ENCODE measurements at places on chromosomes 2 and 18.

GRCh38 chr2:224055101-224055500, 16.0 kb upstream of the SERPINE2 start:
- no peak overlapping the region for H3K27ac ChIP-seq
- H3K27me3 ChIP-seq = no peaks in the 10 kb centered on the region
- H3K4me1 ChIP-seq = no peaks in the 10 kb centered on the region
- no peak for DNase-seq
- no peak overlapping the region for H3K4me3 ChIP-seq

DNA sequence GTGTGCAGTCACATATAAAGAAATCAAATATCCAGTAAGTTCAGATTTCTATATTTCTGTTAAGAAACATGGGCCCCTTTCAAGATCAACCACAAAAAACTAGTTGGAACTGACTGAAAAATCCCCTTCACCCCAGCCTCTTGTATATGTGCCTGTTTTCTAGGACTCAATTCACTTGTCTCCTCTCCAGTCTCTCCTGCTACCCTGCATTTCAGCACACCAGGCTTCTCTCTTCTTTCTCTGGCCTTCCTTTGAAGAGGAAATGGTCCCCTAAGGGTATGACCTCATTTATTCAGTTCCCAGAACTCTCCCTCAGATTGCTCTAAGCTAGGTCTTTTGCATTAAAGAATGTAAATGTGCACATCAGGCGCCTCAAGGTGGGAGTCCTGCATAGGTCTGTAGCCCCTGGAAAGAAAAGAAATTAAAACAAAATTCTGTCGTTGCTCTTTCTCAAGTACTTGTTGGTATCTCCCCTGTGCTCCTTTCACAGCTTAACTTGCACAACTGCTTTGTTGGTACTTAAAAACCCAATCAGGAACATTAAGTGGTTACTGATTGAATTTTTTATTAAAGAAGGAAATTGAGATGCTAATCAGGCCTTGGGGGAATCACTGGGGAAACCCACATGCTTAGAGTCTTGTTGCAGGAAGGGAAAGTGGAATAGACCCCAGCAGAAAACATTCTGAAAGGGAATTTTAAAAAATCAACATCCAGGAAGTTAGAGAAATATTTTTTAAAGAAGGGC, 278.4 kb downstream of the AGPS start:
- no peak overlapping the region for H3K27ac ChIP-seq
- no peaks in the 10 kb centered on the region for H3K4me1 ChIP-seq
- no peaks in the 10 kb centered on the region for H3K36me3 ChIP-seq

GRCh38 chr2:17757321-17757720, 3.4 kb downstream of the GEN1 start:
- H3K27me3 ChIP-seq = no peaks in the 10 kb centered on the region
- no peak overlapping the region for H3K27ac ChIP-seq
- H3K4me3 ChIP-seq = no peak overlapping the region
- peaks cover 1% of the 10 kb centered on the region for H3K4me1 ChIP-seq
- H3K36me3 ChIP-seq = no peaks in the 10 kb centered on the region
- DNase-seq = no peak

DNA sequence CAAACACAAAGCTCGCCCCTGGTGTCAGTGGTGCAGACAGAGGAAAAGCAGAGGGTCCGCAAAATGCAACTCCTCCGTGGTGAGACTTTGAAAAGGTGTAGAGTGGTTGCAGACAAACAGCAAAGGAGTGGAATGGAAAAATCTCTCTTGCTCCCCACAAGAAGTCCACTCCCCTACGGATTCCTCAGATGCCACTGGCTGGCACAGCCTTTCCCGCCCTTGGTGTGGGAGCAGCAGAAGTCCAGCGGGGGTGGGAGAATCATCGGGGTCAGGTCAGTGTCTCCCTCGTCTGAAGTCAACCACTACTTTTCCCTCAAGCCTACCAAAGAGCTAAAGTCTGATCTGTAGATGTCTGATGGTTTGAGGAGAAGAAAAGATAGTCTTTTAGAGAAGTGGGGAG, 22.3 kb upstream of the B3GNT7 start:
- no peak overlapping the region for H3K4me3 ChIP-seq
- no peak for DNase-seq
- no peaks in the 10 kb centered on the region for H3K36me3 ChIP-seq
- H3K27me3 ChIP-seq = no peaks in the 10 kb centered on the region

GRCh38 chr18:34399892-34400291, 175.2 kb upstream of the NOL4 start:
- H3K36me3 ChIP-seq = no peaks in the 10 kb centered on the region
- no peak overlapping the region for H3K27ac ChIP-seq
- DNase-seq = no peak
- H3K4me3 ChIP-seq = no peak overlapping the region
- H3K27me3 ChIP-seq = no peaks in the 10 kb centered on the region

DNA sequence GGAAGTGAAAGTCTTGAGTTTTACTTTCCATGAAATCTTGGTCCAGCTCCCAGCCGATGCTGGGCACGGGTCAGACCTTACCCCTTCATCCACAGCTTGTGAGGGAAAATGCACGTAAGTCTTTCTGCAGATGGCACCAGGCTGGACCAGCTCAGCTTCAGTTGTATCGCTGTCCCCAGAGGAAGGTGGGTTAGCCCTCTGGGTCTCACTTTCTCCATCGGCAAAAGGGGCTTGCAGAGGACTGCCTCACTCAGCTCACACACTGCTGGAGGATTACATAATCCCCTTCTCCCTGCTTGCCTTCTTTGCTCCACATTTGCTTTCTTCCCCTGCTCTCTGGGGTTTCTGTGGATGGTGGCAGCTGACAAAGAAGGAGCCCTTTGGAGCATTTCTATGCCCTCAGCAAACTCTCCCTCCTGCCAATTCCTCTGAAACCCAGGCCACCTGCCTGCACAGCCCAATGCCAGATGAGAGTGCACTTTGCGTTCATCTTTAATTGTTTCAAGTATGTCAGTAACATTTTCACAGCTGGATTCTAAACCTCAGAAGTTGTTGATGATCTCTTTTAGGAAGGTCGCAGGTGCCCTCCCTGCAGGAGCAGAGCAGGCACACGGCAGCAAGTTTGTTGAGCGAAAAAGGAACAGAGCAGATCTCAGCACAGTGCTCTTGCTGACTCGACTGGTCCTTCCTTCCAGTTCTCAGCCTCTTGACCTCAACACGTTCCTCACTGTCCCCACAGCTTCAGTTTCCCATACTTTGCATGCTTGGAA, 155.6 kb upstream of the GLI2 start:
- H3K36me3 ChIP-seq = no peaks in the 10 kb centered on the region
- H3K27me3 ChIP-seq = no peaks in the 10 kb centered on the region
- no peak overlapping the region for H3K27ac ChIP-seq
- H3K4me3 ChIP-seq = no peak overlapping the region

- H3K36me3 ChIP-seq = no peaks in the 10 kb centered on the region
- H3K27me3 ChIP-seq = no peaks in the 10 kb centered on the region
Measured at GRCh38 chr2:25276569-25277465, 64.9 kb downstream of the DNMT3A start.

GRCh38 chr2:230472621-230473018, 56.6 kb downstream of the SP100 start:
- no peak overlapping the region for H3K4me3 ChIP-seq
- no peaks in the 10 kb centered on the region for H3K4me1 ChIP-seq
- no peaks in the 10 kb centered on the region for H3K27me3 ChIP-seq
- DNase-seq = no peak
- H3K36me3 ChIP-seq = no peaks in the 10 kb centered on the region

DNA sequence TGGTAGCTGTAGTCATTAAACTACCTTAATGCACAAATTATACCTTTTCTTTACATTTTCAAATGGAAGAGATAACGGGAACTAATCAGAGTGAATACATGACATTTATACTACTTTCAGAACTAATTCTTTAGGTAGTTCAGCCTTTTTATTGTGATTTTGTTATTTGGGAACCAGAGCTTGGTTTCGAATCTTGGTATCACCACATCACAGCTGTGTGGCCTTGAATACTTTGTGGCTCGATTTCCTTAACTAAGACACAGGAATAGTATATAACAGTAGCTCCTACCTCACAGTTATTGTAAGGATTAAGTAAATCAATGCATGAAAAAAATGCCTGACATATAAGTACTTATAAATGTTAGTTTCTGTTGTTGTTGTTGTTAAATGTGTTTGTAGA, 240.0 kb downstream of the WDR7 start:
- peak overlapping the region; percentile 83 for H3K27ac ChIP-seq
- peaks cover 13% of the 10 kb centered on the region for H3K4me1 ChIP-seq

GRCh38 chr2:75361486-75361885, 162.2 kb upstream of the TACR1 start:
- H3K4me1 ChIP-seq = no peaks in the 10 kb centered on the region
- H3K36me3 ChIP-seq = no peaks in the 10 kb centered on the region
- H3K27me3 ChIP-seq = no peaks in the 10 kb centered on the region
- no peak overlapping the region for H3K27ac ChIP-seq
- no peak for DNase-seq

DNA sequence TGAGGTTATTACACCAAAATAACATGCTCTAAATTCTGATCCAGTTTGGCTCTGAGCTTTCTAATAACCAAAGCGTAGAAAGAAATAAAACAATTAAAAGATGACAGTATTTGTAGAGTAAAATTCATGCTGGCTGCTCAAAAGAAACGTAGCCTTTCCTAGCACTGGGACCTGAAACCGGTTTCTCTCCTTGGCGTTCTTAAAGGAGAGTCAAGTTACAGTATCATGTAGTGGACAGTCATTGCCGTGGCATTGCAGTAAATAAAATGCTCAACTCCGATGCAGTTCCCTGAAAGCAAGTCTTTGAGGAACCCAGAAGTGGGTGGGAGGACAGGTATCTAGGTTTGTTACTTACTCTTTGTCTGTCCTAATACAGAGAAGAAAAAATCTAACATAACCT, 52.7 kb upstream of the ITM2C start:
- H3K36me3 ChIP-seq = no peaks in the 10 kb centered on the region
- DNase-seq = no peak
- H3K27me3 ChIP-seq = no peaks in the 10 kb centered on the region
- H3K27ac ChIP-seq = no peak overlapping the region
- H3K4me1 ChIP-seq = no peaks in the 10 kb centered on the region

DNA sequence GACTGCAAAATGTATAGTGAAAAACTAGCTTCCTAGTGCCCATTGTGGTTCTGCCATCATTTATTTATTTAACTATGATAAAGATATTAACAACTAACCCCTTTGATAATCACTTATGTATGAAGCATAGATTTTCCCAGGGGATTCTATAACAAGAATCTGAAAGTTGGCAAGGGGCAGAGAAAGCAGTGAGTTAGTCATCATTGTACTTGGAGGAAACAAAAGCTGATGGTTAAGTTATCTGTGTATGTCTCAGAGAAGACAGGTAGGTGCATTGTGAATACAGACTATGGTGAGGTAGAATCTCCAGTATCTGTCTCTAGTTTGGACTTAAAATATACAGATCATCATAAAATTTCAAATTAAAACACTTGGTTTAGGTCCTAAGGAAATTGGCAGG, 2159.1 kb upstream of the CELF4 start:
- no peak overlapping the region for H3K27ac ChIP-seq
- DNase-seq = no peak
- H3K36me3 ChIP-seq = no peaks in the 10 kb centered on the region
- H3K4me1 ChIP-seq = no peaks in the 10 kb centered on the region
- H3K4me3 ChIP-seq = no peak overlapping the region

GRCh38 chr18:48956356-48956755, 5.6 kb upstream of the SMAD7 start:
- no peaks in the 10 kb centered on the region for H3K4me1 ChIP-seq
- H3K4me3 ChIP-seq = no peak overlapping the region
- no peaks in the 10 kb centered on the region for H3K27me3 ChIP-seq
- DNase-seq = no peak

- no peak overlapping the region for H3K27ac ChIP-seq
- no peak for DNase-seq
- H3K27me3 ChIP-seq = no peaks in the 10 kb centered on the region
- 0 out of 2 replicates have a peak, but pooled peaks cover 13% of the 10 kb centered on the region for H3K4me1 ChIP-seq
Measured at GRCh38 chr2:138237667-138238384, 263.7 kb upstream of the SPOPL start.

GRCh38 chr2:215832791-215833190, 180.6 kb downstream of the MREG start:
- no peak overlapping the region for H3K4me3 ChIP-seq
- H3K4me1 ChIP-seq = peaks cover 57% of the 10 kb centered on the region
- peak overlapping the region; percentile 93 for H3K27ac ChIP-seq

- H3K27me3 ChIP-seq = no peaks in the 10 kb centered on the region
- H3K4me1 ChIP-seq = no peaks in the 10 kb centered on the region
- DNase-seq = no peak
- no peak overlapping the region for H3K27ac ChIP-seq
Measured at GRCh38 chr2:97749581-97749980, 36.2 kb downstream of the ZAP70 start.

- DNase-seq = no peak
- no peak overlapping the region for H3K4me3 ChIP-seq
- no peak overlapping the region for H3K27ac ChIP-seq
- H3K36me3 ChIP-seq = no peaks in the 10 kb centered on the region
Measured at GRCh38 chr18:43420950-43421349, 143.7 kb upstream of the SYT4 start.

DNA sequence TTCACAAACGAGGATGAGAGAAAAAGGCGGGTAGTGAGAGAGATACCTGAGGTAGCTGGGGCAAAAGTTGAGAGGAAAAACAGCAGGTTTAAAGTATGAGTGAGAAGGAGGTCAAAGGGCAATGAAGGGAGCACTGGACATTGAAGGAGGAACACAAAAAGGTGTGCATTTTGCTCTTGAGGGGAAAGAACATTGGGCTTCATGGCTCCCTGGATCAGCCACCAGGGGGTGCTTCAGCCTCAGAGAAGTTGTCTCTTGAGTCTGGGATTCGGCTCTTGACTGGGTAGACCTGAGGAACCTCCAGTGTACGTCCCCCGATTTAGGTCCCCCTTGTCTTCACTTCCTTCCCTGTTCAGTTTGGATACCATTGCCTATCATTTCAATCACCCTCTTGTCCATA, 128.5 kb downstream of the RAPGEF4 start:
- no peaks in the 10 kb centered on the region for H3K36me3 ChIP-seq
- DNase-seq = peak; percentile 42
- no peak overlapping the region for H3K27ac ChIP-seq
- no peaks in the 10 kb centered on the region for H3K27me3 ChIP-seq
